ENCODE measurements at places on chromosomes 5 and 9.

DNA sequence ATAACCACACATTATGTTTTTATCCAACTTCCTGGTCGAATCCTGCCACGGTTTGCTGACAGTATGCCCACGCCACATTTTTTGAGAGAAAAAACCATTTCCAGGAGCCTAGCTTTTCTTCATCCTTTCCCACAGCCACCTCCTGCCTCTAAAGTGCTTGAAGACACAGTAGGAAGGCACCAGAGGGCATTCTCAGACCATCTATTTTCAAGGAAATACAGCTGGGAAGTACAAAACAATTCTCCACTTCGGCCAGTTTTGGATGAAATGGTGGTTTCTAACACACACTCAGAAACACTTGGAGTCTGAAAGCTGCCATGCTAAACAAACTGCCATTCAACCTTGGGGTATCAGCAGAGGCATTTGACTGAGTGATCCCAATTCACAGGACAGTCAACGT lies 86.3 kb upstream of the RPS23 start:
- peak; percentile 34 for DNase-seq

GRCh38 chr9:115730845-115731244 lies 422.7 kb upstream of the PAPPA start:
- DNase-seq, result no peak

- DNase-seq, result no peak
Measured at GRCh38 chr5:32465076-32465475, 20.5 kb upstream of the ZFR start.

GRCh38 chr5:171968531-171968930 lies 37.9 kb downstream of the FBXW11 start:
- DNase-seq, result no peak

DNA sequence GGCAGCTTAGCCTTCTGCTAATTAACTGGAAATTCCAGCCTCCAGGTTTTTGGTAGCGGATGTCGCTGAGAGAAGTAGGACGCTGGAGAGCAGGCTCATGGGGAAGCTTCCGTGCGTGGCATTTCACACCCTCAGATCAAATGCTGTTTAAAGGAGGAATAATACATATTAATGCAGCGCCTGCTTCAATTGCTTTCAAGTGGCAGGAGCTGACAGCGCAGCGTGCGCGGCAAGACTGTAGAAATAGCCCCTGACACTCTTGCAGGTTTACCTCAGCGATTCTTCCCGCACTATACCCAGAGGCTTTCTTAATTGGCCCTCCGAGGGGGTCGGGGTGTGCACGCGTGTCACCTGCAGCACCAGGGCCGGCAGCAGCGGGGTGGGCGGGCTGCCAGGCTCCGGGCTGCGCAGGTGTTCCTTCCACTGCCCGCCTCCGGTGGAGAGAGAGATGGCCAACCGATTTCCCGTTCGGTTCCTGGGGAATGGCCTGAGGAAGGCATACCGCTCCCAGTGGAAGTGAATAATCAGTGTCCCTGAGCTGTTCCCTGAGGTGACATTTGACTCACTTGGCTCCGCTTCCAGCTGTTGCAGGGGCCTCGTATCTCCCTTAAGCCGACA lies 427.9 kb downstream of the KCTD16 start:
- no peak for DNase-seq

GRCh38 chr5:146851133-146851532 lies 27.4 kb downstream of the PPP2R2B start:
- DNase-seq, result no peak

DNA sequence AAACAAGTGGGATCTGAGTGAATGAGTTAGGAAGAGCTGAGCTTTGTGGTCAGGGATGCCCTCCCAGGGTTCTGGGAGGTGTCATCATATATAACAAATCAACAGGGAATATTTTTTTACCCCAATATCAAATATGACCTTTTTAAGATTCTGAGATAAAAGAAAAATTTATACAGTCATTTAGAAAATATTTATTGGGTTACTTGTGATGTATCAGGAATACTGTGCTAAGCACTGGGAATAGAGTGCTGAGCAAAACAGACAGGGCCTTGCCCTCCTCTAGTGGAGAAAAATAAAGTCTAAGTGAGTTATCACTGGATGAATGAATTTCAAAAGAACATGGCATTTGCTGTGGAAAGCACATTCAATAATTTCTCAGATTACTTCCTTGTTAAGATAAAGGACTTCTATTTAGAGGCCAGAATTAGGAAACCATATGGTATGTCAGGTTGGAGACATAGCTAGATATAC lies 102.9 kb downstream of the BOD1 start:
- peak; percentile 51 for DNase-seq

DNA sequence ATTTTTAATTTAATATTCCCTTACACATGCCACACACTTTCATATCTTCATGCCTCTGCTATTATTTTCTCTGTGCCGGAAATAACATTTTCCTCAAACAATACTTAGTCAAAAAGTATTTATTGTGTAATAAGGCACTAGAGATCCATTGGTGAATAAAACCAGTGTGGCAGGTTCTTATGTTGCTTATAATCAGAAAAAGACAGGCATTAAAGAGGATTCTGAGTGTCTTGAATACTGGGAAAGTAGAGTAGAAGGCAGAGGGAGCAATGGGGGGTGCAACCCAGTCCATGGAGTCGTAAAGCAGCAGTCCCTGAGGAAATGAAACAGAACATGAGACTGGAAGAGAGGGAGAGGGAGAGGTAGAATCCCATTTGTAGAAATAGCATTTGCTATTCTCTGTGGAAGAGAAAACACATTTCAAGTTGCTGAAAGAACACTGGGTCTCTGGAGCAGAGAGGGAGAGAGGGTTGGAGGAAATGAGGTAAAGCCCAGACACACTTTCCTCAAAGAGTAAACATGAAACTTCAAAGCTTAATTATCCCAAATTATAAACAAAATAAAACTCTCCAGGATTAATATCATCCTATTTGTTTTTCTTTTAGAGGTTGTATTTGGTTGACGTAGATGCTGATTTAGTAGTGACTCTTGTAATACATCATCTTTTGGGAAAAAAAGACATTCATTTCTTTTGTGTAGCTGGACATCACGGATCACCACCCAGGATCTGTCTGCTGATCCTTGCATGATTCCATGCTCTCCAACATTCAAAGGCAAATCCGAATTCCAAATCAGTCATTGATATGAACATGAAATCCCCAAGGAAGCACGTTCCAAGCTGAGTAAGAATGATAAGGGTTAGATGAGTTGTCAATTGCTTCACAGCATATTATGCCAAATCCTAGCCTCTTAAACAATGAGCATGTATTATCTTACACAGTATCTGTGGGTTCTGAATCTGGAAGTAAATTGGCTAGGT lies 37.4 kb upstream of the GRAMD2B start:
- DNase-seq, result no peak

DNA sequence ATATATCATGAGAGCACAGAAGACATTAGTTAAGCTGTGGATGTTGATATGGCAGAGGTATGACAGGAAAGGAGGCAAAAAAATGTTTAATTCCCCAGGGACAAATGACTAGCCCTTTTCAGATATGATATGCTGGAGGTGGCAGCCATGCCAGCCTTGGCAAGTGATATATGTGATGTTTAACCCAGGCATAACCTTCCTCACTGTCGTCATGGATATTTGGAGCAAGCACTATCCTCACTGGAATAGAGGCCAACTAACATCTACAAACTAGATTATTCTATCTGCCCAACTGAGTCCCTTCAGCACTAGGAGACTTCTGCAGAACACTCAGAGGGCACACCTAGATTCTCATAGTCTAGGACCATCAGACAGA lies 27.3 kb upstream of the SLC46A2 start:
- no peak for DNase-seq

DNA sequence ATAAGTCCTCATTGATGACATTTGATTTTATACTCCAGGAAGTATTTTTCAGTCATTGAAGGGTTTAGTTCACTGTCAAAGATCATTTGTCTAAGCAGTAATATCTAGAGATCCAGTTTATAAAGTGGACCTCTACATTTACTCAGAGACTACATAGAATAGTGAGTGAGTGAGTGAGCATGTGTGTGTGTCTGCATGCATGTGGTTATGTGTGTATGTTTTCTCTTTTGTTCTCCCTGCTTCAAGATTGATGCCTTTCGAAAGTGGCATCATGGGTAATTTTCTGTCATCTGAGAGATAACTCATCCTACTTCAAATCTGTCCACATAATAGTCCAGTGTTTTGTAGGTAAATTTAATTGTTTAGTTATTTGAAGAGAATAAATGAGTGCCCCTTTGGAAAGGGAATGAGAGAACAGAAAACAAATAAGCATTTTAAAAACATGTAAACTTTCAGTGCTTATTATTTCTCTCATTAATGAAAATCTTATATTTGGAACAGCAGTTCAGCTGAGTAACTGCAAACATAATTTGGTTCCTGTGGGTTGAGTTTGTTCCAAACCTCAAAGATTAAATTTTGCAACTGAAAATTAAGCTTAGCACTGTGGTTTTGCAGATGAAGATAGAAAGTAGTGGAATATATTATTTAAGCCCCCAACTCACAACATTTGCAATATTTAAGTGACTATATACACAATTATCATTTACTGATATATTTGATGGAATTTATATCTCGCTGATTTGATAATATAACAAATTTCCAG lies 1295.1 kb upstream of the C9orf72 start:
- DNase-seq, result no peak

- DNase-seq, result no peak
Measured at GRCh38 chr9:94934816-94935328, 208.4 kb downstream of the AOPEP start.

DNA sequence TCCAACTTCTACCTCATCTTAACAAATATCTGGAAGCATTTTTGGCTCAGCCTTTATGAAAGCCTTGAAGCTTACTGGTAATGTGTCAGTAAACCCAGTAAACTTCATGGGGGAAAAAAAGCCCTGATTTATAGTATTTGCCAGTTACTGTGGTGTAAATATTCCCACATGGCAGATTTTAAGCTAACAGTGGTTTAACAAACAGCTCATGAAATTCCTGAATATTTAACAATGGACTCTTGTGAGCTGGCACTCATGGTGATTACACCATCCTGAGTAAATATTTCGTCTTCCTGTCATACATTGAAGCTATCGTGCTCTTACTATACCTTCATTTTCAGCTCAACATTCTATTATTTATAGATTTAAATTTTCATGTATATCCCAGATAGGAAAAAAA lies 57.0 kb upstream of the ACOT12 start:
- peak; percentile 1 for DNase-seq

DNA sequence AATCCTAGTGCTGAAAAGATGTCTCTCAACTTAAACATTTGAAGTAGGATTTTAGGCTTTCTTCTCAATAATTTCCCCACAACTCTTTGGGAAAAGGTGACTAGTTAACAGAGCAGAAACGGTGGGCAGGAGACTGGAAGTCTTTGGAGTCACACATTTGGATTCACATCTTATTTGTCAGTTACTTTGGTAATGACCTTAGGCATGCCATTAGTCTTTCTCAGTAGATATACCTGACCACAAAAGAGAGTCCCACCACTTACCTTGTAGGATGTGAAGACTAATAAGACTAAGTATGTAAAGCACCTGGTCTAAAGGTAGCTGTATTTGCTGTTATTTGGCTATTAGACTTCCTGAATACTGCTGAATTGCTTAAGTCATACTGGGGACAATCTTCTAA lies 35.4 kb downstream of the DAP start:
- no peak for DNase-seq

- DNase-seq, result no peak
Measured at GRCh38 chr5:77761606-77762005, 14.5 kb downstream of the TBCA start.

- no peak for DNase-seq
Measured at GRCh38 chr5:112637343-112637742, 100.3 kb upstream of the APC start.

- no peak for DNase-seq
Measured at GRCh38 chr9:127162046-127162863, 39.8 kb upstream of the ANGPTL2 start.

- no peak for DNase-seq
Measured at GRCh38 chr5:73387149-73387591, 61.4 kb downstream of the FOXD1 start.

DNA sequence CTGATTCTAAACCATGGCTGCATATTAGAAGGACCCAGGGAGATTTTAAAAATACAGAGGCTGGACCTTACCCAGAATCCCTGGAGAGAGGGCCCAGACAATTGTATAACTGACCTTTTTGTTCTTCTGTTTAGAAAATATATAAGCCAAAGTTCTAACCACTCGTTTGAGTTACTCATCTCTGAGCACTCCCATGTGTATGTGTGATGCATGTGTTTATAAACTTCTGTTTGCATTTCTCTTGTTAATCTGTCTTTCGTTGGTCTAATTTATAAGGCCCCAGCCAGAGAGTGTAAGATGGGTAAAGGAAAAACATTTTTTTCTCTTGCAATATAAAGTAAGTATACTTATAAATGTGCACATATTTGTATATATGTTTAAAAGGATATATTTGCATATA lies 443.9 kb downstream of the ZNF608 start:
- no peak for DNase-seq

DNA sequence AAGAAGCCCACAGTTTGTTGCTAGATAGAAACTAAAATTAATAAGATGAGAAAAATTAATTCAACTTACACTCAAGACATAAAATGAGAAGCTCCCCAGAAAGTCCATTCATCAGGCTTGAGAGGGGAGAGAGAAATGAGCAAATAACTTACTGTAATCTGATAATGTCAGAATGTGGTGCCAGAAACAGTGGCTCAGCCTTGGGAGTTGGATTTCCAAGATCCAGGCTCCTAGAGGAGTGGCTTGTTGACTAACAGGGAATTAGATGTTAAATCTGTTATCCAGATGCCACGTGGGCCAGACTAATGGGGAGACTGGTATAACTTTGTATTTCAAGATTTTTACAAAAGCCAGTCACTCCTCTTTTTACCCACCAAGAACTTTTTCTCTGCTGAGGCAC lies 458.2 kb downstream of the GADD45G start:
- DNase-seq, result peak; percentile 1

GRCh38 chr5:39846144-39846543 lies 421.4 kb upstream of the DAB2 start:
- DNase-seq, result no peak

- no peak for DNase-seq
Measured at GRCh38 chr9:130459941-130460669, 15.3 kb downstream of the ASS1 start.
